ENCODE measurements at places on chromosomes 12 and 14. TPM values are rescaled to one million over a fixed set of nuclear protein-coding genes. Genes with fewer than 3 reads are reported as not detected.

DNA sequence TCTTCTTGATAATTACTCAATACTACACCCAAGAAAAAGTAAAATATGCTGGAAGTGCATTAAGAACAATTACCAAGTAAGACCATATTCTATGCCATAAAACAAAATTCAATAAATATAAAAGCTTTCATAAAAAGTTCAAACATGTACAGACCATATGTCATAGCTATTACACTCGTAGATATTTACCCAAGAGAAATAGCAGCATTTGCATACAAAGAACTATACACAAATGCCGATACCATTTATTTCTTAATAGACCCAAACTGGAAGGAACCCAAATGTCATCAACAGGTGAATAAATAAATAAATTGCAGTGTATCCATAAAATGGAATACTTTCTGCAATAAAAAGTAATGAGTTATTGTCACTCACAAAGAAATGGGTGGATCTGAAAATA lies 78.3 kb upstream of the SLC16A7 start:
- no peak for DNase-seq

- DNase-seq = peak; percentile 58
These were observed 36.4 kb upstream of the FBRSL1 start for GRCh38 chr12:132453361-132454192.

DNA sequence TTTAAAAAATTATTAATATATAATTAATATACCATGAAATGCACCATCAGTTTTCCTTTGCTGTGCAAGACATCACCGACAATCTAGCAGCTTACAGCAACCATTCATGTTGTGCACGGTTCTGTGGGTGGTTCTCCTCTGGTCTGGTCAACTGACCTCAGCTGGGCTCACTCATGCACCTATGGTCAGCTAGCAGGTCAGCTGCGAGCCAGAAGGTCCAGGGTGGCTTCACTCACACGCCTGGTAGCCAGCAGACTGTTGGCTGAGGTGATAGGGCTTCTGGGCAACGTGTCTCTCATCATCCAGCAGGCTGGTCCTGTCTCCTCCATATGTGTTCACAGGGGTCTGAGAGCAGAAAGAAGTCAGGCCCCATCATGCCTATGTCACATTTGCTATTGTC lies 210.4 kb downstream of the KIF26A start:
- DNase-seq = no peak

DNA sequence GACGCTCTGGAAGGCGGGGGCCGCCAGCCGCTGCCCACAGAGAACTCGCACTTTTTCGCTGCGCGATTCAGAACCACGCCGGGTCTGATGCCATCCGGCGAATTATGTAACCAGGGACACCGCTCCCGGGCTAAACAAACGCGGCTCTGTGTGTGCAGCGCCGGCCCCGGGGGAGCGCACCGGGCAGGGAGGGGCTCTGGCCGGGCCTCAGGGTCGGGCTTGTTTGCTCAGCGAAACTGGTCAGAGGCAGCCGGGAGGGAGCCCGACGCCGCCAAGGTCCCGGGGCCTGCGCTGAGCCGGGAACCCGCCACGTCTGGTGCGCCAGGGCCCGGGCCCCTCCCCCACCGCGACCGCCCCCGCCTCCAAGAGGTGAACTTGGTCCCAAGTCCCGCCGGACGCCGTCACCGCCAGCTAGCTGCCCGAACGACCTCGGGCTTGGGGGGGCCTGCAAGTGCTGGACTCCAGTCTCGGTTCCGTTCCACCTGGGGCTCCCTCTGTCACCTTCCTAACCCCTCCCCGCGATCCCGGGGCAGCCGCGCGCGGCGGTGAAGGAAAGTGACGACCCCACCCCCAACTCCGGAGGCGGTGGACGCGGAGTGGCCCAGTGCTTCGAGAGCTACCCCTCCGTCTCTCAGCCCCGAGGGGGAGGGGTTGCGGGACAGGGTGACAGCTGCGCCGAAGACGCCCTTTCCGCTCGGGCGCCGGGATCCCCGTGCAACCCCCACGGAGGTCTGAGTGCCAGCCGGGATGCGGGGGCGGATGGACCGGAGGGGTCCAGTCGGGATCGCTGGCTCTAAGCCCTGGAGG lies 848 bp downstream of the CTDSP2 start:
- peak; percentile 39 for DNase-seq

The BATF gene
- not detected for total RNA-seq

The C14orf132 gene
- 5.0 TPM for total RNA-seq

GRCh38 chr14:69960296-69960695 lies 81.1 kb downstream of the SMOC1 start:
- DNase-seq = no peak

GRCh38 chr12:89461649-89462612 lies 62.7 kb downstream of the GALNT4 start:
- DNase-seq = peak; percentile 84

- DNase-seq = no peak
These were observed 207.1 kb downstream of the DPF3 start for GRCh38 chr14:72686832-72687231.

The LRFN5 gene
- total RNA-seq = 0.37 TPM

The CMA1 gene
- not detected for total RNA-seq

The CMAS gene
- 38.5 TPM for total RNA-seq

- DNase-seq = no peak
These were observed 22.6 kb downstream of the PLXNC1 start for GRCh38 chr12:94170690-94171594.

The NINJ2 gene
- total RNA-seq = 0.50 TPM

DNA sequence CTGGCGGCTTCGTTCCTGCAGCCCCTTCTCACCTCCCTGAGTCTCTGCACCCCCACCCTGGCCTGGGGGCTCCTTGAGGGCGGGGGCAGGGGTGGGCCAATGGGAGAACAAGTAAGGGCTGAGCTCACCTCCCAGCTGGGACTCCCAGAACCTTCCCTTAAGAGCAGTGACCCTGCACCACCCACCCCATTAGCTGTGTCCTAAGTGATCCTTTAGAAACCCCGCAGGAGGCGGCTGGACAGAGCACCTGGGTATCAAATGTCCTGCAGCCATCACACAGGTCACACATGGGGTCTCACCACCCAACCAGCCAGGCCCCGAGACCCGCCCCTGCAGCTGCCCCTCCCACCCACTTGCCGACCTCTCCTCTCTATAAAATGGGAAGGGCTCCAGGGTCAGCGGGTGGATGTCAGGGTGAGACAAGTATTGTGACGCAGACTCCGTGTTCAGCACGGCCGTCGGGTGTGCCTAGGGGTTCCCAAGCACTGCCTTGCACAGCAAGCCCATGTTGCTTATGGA lies 151.2 kb upstream of the C14orf180 start:
- no peak for DNase-seq

DNA sequence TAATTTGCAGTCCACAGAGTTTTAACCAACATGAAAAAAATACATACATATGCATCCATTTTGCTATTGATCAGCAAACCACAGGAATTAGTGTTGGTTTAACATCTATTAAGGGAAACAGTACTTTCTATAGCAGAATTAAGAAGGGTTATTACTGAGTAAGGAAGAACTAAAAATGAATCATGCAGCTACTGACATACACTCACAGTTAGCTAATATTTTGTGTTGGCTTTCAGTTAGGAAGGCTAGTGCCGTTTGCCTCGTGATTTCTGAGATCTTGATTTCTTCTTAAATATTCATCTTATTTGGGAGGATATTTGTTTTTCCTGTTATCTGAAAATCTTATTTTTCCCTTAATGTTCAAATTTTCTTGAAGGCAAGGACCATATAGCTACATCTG lies 423.4 kb downstream of the NOVA1 start:
- no peak for DNase-seq

DNA sequence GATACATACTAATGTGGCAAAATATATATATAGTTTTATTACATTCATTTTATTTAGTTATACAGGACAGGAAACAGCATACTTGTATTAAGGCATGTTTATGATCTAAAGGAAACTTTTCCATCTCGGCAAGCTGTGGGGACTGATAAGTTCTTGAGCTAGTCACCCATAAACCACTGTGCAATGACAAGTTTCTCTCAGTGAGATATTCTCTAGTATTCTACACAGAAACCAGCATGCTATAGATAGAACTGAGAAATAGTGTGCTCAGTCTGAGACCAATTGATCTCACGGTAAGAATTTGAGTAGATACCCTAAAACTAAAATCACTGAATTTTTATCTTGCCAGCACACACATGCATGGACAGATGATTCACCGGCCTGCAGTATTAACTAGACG lies 717.6 kb upstream of the NOVA1 start:
- DNase-seq = no peak

DNA sequence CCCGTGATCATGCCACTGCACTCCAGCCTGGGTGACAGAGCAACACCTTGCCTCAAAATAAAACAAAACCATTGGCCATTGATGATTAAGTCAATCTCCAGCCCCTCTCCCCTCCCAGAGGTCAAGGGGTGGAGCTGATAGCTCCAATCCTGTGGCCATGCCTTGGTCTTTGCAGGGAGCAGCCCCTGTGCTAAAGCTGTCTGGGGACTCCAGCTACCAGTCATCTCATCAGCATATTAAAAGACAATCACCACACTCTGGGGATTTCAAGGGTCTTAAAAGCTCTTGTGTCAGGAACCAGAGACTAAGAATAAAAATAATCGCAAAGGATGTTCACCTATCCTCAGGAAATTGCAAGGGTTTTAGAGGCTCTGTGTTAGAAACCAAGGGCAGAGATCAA lies 30.6 kb downstream of the HCAR2 start:
- DNase-seq = no peak

The SUOX gene
- 15.9 TPM for total RNA-seq

DNA sequence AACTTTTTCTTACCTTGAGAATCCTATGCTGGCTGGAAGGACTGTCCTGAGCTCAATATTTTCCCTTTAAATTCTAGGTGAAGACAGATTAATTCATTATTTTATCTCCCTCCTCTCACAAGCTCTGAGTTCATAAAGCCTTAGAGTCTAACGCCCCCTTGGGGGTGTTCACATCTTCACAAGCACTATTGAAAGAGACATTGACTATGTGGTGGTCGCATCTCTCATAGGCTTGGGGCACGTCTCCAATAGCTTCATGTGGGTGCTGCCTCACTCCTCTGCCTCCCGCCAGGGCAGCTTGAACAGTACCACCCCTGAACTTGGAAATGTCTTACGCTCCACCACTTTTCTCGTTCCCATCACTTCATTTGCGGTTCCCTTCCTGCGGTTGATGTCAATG lies 106.2 kb downstream of the UNC79 start:
- no peak for DNase-seq

The KRT82 gene
- total RNA-seq = not detected

The OAS2 gene
- 2.2 TPM for total RNA-seq

- peak; percentile 94 for DNase-seq
These were observed 1.7 kb downstream of the PRPF40B start for GRCh38 chr12:49624921-49625577.

The PRB2 gene
- not detected for total RNA-seq

GRCh38 chr14:70442750-70443149 lies 9.2 kb upstream of the ADAM21 start:
- DNase-seq = no peak

DNA sequence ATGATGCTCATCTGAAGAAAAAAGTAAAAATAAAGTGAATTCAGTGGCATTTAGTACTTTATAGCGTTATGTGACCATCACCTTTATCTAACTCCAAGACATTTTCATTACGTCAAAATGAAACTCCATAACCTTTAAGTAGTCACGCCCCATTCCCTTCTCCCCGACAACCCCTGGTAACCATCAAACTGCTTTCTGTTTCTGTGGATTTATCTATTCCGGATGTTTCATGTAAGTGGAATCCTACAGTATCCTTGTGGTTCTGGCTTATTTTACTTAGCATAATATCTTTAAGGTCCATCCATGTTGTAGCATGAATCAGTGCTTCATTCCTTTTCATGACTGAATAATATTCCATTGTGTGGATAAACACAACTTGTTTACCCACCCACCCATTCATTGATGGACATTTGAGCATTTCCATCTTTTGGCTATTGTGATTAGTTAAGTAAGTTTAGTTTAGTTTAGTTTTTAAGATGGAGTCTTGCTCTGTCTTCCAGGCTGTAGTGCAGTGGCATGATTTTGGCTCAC lies 18.5 kb upstream of the MAP1LC3B2 start:
- DNase-seq = no peak

The MYO1H gene
- total RNA-seq = not detected

DNA sequence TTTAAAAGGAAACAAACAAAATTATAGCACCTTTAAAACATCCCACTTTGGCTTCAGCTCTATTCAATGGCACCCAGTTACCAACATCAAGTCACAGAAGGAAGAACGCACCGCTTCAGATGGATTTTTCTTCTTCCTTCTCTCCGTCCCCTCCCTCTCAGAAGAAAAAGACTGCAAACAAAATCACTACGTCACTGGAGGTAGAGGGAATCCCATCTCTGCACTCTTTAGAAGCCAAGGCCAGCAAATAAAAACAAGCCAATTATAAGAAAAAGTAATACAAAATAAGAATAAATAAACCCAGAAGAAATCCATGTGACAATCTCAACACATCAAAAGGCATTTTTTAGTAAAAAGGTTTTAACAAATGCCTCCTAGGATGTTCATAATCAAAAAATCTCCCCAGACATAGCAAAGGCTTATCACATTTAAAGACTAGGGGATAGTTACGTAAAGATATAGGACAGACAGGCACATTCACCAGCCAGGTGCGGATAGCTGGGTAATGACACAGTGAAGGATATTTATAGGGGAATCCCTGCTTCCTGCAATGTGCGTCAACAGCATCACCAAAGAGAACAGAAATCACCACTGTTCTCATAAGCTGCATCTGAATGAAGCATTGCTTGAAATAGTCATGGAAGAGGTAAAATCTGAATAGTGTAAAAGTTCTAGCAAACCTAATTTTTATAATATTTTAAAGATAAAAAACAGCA lies 89.4 kb downstream of the R3HDM2 start:
- DNase-seq = no peak

The CACNA1C gene
- total RNA-seq = not detected

DNA sequence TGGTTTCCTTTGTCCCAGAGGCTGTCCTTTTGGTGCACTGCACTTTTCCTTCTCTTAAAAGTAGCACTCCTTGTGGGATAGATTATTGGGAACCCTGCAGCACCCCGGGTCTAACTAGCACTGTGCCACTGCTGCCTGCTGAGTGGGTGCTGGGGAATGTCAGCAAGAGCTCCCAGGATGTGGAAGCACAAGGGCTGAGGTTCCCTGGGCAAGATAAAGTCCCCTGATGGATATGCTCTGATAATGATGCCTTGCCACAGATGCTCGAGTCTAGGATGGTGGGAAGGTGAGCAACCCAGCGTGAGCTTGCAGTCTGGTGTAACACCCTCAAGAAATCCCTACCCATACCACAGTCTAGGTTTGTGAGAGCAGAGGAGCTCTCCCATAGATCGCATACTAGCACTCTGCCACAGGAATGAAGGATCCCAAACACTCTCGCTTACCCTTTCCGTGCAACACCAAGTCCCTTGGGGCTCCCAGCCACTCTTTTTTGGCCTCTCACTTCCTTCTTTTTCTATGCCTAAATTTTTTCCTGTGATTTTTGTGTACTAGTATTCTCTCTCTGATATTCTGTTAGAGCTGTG lies 32.6 kb downstream of the USP15 start:
- DNase-seq = no peak

The KCNK10 gene
- not detected for total RNA-seq

GRCh38 chr14:105240811-105241576 lies 7.3 kb upstream of the BTBD6 start:
- DNase-seq = no peak

The KRT2 gene
- not detected for total RNA-seq

Measured in HT1080 (cell line).